A549 treated with ZK216348 at 1 μM for 4 hours (cell line): ENCODE measurements at places on chromosomes 6 and 20. TPM values are rescaled to one million over a fixed set of nuclear protein-coding genes. Genes with fewer than 3 reads are reported as not detected.

Gene SEL1L2
- not detected in 5 replicates for total RNA-seq

Gene SNHG17
- total RNA-seq: 165 to 191 TPM (median 186 TPM) in 5 replicates

Gene LAMA4
- 0.71 to 1.4 TPM (median 1.2 TPM) in 5 replicates for total RNA-seq

Gene ZKSCAN8
- total RNA-seq: 2.1 to 6.3 TPM (median 4.7 TPM) in 5 replicates

Gene TMC2
- not detected in 5 replicates for total RNA-seq

Gene SFTA2
- not detected in 5 replicates for total RNA-seq

Gene PBOV1
- not detected in 5 replicates for total RNA-seq

Gene LGSN
- total RNA-seq: 1.7 to 3.4 TPM (median 3.0 TPM) in 5 replicates

Gene GSTA2
- total RNA-seq: 0.21 to 0.24 TPM in 2 of 5 replicates, not detected in the others

Gene BTBD9
- 1.8 to 3.0 TPM (median 2.6 TPM) in 5 replicates for total RNA-seq

Gene GPX5
- not detected in 5 replicates for total RNA-seq

Gene ASIP
- total RNA-seq: not detected in 5 replicates

Gene NHLRC1
- 1.3 to 2.3 TPM (median 1.6 TPM) in 5 replicates for total RNA-seq

Gene TOX2
- total RNA-seq: 8.6 to 13.1 TPM (median 11.3 TPM) in 5 replicates

Gene ZBP1
- total RNA-seq: not detected in 5 replicates

Gene FOXA2
- 13.0 to 21.7 TPM (median 17.6 TPM) in 5 replicates for total RNA-seq

Gene HTR1B
- total RNA-seq: 0.12 to 0.22 TPM (median 0.18 TPM) in 5 replicates

Gene SLC12A5
- 12.2 to 17.7 TPM (median 14.1 TPM) in 5 replicates for total RNA-seq

Gene IL17F
- total RNA-seq: not detected in 5 replicates

Gene HLA-DQB2
- not detected in 5 replicates for total RNA-seq

Gene PSMB8
- 18.6 to 22.5 TPM (median 20.0 TPM) in 5 replicates for total RNA-seq

Gene USP49
- total RNA-seq: 0.74 to 1.9 TPM (median 1.2 TPM) in 5 replicates

Gene TSHZ2
- total RNA-seq: not detected in 5 replicates

Gene SOX18
- total RNA-seq: 1.4 to 3.4 TPM (median 2.6 TPM) in 5 replicates

Gene ERVFRD-1
- not detected in 5 replicates for total RNA-seq

Gene PPP1R3G
- 1.2 to 2.2 TPM (median 1.6 TPM) in 5 replicates for total RNA-seq

Gene HSPA1L
- total RNA-seq: 1.4 to 2.2 TPM (median 1.9 TPM) in 5 replicates

Gene CLPSL2
- total RNA-seq: 0.51 to 1.0 TPM (median 0.78 TPM) in 3 of 5 replicates, not detected in the others

Gene GNMT
- total RNA-seq: 0.24 to 0.27 TPM in 2 of 5 replicates, not detected in the others

Gene PM20D2
- 7.4 to 15.8 TPM (median 13.9 TPM) in 5 replicates for total RNA-seq

Gene LCA5
- total RNA-seq: 0.25 to 1.3 TPM (median 1.0 TPM) in 5 replicates
